ENCODE measurements at places on chromosomes 3 and 15.

GRCh38 chr15:57235873-57236272, 140.4 kb upstream of the CGNL1 start:
- DNase-seq: no peak

- DNase-seq: no peak
Measured at GRCh38 chr3:14252321-14253021, 73.9 kb downstream of the LSM3 start.

- no peak for DNase-seq
Measured at GRCh38 chr15:95816591-95816990, 513.9 kb upstream of the NR2F2 start.

- no peak for DNase-seq
Measured at GRCh38 chr3:74575857-74576256, 38.6 kb downstream of the CNTN3 start.

DNA sequence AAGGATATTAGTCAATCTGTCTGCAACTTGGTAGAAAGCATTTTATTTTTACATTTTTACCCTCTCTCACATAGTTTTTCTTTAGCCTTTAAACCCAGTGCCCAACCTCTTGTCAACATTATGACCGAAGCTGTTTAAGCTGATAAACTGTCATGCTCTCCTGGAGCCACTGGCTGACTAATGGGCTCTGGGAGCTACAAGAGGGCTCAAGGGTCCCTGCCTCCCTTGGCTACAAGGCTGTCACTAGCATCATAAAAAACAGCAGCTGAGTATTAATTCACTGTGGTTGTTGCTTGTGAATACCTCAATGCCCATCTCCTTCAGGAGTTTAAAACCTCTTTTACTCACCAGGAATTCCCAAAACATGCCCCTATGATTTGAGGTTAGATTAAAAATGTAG, 237.9 kb downstream of the ZMAT3 start:
- no peak for DNase-seq

DNA sequence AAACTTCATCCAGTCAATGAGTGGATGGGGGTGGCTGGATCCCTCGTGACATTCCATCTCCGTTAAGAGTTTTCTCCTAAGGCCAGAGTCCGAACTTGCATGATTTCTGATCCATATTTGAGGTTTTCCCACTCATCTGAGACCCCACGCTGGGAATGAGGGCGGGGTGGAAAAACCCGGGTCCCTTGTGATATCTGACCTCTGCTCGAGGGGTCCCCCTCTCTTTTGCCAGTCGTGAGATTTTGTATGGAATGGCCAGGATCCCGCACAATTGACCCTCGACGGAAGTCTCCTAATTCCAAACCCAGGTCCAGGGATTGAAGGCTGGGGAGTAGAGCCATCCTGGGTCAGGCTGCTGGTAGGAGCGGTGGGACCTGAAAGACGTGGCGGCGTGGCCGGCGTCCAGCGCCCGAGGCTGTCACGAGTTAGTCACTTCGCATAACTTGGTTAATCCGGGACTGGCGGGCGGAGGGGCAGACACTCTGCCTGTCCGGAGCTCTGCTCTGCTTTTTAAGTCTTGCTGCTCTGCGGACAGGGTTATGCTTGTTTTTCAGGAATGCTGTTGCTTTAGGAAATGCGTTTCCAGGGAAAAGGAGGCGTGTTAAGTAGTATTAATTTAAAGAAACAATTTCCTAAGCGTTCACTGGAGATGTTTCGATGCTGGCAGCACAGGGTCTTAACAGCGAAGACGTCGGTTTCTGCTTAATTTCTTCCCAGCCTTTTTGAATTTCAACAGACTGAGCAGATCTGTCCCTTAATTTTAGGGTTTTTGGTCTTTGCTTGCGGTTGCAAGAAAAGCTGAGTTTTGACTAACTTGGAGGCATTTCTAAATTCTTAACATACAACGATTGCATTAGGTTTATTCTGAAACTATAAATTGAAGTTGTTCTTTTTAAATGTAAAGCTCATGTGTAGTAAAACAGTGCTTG, 69.7 kb upstream of the LRRFIP2 start:
- DNase-seq: peak; percentile 17

- no peak for DNase-seq
Measured at GRCh38 chr3:129837065-129837642, 56.4 kb downstream of the TMCC1 start.

GRCh38 chr3:9137676-9138075, 111.8 kb downstream of the SRGAP3 start:
- DNase-seq: no peak

- DNase-seq: no peak
Measured at GRCh38 chr15:76648732-76649444, 256.3 kb downstream of the SCAPER start.

GRCh38 chr3:171994646-171995428, 44.5 kb upstream of the FNDC3B start:
- DNase-seq: no peak

DNA sequence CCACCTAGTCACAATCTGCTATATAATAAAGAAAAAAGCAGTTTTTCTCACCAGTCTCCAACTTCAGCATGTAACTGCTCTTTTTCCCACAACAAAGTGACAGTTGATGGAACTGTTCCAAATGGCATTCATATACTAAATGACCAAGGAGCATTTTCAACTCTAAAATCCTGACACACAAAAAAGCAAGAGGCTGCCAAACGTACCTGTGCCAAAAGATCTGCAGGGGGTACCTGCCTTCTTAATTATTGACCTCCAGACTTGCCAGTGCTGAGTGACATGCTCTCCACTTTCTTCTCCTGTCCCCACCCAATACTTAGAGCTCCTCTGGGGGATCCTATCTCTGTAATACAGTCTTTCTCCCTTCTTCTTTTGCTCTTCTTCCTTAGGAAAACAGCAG, 18.0 kb downstream of the ZBED2 start:
- DNase-seq: no peak

GRCh38 chr3:141255137-141255845, 23.7 kb downstream of the PXYLP1 start:
- no peak for DNase-seq

DNA sequence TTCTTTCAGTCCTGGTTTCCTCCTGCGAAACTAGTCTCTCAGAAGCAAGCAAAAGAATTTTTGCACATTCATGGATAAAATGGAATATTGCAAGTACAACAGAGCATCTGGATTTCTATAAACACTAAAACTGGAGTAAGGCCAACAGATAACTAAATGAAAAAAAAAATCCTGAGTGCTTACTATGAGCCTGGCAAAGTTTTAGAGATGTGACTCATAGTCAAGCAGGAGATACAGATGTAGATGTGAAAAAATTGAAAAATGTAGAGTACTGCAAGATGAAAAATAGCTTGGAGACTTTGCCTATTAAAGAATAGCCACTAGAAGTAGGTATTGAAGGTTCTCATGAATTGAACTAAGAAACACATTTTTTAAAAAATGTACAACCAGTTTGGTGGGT, 397.4 kb downstream of the OTOL1 start:
- DNase-seq: no peak

DNA sequence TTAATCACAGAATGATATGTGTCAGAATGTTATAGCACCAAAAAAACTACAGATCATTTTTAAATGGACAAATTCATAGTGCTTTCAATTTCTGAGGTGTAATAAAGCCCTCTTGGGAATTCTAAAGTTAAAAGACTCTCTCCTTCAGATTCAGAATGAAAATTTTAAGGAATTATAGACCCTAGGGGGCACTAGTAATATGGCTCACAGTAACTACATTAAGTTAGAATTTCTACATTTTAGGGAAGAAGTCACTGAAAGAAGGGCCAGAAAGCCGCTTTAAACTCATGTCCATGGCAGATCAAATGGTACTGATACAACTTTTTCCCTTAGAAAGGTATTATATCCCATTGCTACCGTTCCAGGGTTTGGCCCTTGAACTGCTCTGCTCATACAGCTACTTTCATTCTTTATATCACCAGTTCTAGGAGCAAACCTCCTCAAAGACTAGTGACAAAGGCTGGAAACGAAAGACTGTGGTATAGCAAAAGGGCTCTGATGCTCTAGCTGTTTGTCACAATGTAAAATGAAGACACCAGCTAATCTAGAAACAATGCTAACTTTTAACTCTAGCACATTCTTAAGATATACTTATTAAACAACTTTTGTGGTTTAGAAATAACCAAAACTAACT, 18.1 kb downstream of the DAZL start:
- DNase-seq: no peak

DNA sequence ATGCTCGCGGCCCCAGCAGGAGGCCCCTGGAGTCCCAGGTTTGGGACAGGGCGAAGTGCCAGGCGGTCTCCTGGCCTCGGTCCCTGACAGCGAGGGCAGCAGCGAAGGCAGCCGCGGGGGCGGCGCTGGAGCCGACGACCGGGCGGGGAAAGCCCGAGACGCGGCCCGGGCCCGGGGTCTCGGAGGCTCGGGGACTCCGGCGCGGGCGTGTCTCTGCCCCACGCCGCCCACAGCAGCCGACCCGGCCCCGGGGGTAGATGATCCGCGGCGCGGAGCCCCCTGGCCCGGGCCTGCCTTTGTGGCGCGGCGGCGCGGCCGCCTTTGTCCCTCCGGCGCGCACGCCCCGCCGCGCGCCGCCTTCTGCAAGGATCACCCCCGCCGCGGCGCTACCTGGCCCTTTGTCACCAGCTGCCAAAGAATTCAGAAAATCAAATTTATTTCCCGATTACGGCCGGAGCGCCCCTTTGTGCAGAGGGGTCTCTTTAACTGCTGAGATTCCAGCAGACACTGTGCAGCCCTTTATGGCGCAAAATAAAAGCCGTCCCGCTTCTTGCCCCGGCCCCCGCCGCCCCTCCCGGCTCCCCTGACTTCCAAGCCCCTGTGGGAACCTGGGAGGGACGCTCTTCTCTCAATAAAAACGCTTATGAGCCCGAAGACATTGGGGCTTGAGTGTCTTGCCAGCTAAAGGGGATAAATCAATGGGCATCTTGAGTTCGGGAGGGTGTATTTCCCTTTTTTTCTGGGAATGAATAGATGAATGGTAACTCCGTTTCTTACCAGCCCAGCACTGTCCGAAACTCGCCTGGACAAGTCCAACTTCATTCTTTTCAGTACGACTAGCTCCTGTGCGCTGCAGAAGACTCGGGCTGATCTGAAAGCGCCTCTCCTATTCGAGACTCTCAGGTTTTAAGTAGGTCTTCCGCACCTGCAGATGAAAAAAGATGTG, 68.4 kb downstream of the HES1 start:
- DNase-seq: no peak

DNA sequence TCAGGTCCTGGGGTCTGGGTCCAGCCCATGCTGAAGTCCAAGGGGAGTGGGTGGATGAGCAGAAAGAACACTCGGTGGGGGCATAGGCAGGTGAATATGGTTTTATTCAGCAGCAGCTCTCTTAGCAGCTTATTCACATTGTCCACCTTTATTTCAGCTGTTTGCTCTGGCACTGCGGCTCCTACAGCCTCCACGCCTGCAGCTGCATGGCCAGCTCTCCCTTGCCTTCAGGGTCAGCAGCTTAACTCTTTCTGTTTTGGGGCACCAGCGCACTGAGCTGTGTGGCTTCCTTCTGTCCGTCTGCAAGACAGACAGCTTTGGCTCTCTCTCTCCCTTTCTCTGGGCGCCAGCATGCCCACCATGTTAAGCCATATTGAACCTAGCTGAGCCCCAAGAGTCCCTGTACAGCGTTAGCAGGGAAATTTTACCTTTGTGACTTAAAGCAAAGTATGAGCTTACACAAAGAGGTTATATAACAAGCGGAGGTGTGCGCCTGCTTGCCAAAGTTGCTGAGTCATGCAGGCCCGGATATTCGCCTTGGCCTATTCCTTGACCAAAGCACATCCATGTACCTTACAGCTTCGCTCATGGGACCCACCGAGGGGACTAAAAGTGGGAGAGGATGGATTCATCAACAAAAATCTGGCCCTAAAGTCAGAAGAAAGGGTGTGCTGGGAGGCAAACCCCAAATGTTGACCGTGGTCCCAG, 170.1 kb upstream of the PFN2 start:
- no peak for DNase-seq

DNA sequence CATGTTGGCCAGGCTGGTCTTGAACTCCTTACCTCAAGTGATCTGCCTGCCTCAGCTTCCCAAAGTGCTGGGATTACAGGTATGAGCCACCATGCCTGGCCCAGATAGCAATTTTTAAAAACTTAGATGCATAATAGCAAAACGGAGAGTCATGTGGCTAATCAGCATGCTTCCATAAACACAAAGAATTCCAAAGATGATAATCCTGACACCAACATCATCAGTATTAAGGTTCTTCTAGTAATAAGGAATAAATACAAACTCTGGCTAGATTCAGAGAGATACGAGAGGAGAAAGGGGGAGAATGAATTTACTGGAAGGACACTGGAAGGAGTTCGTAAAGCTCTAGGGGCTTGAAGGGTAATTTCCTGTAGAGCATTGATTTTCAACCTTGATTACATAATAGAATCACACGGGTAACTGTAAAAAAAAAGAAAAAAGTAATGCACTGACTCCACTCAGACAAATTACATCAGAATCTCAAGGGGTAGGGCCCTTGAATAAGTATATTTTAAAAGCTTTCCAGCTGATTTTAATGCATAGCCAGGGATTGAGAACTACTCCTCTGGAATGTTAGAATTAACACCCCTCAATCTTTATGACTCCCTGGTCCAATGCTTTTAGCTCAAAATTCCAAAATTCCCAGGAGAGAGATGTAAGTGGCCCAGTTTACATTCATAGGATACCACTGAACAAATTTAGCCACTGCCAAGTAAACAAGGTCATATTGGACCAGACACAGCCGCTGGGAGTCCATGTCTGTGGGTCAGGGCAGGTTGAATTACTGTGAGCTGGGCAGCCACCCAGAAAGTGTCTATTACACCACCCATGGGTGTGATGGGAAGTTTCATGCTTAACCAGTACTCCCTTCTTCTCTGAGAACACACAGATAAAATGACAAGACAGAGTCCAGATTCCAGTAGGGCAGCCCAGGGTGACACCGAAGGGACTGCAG, 243.9 kb downstream of the TBL1XR1 start:
- DNase-seq: no peak

DNA sequence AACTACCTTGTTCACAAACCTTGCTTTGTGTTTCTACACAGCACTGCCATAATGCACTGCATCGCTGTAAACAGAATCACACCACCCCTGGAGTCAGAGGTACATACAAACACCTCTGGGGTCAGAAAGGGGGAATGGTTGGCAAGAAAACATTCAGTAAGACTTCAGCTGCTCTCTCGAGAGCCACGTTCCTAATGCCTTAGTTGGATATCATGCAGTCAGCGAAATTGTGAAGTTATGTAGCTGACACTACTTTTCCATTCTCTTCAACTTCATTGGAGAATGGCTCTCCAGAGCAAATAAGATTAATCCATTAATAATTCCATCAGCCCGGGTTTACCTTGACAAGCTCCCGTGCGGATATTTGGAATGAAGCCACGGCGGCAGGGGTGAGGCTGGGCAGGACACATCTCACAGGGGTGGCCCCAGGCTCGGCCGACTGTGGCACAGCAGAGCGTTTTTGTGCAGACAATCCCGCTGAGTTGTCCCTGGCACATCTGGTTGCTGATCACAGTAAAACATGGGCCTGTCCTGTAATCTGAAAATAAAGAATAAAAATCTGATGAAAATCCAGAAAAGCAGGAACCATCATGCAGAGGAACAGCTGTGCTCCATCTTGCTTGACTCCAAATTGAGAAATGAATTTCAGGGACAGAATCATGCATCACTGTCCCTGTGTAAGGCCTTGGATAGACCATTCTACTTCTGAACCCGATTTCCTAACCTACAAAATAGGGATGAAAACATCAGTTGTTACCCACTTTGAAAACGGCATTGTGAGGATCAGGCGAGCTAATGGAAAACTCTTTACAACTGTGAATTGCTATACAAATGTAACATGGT, 108.0 kb downstream of the FBN1 start:
- no peak for DNase-seq

GRCh38 chr3:183375337-183375736, 53.1 kb downstream of the MCF2L2 start:
- DNase-seq: no peak

- DNase-seq: no peak
Measured at GRCh38 chr3:11155341-11156025, 1.2 kb downstream of the HRH1 start.
